ENCODE measurements at places on chromosomes 2 and 18.
A peak's percentile ranks its signal among the peaks of the same experiment; 100 is the strongest.

DNA sequence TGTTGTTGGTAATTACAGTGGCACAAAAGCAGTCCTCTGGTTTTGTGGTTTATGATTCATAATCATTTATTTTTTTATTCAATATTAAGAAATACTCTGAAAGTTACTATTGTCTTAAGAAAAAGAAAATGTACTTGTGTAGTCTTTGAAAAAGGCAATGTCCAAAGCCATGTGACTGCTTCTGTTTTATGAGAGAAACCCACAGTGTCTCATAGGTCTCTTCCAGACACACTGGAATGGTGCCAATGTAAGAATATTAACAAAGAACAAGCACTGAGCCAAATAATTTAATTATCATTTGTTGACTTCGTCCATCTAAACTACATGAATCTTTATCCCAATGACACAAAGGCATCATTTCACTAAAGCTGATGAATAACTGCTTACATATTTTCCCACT, 62.5 kb downstream of the RPRM start:
- no peak for DNase-seq

DNA sequence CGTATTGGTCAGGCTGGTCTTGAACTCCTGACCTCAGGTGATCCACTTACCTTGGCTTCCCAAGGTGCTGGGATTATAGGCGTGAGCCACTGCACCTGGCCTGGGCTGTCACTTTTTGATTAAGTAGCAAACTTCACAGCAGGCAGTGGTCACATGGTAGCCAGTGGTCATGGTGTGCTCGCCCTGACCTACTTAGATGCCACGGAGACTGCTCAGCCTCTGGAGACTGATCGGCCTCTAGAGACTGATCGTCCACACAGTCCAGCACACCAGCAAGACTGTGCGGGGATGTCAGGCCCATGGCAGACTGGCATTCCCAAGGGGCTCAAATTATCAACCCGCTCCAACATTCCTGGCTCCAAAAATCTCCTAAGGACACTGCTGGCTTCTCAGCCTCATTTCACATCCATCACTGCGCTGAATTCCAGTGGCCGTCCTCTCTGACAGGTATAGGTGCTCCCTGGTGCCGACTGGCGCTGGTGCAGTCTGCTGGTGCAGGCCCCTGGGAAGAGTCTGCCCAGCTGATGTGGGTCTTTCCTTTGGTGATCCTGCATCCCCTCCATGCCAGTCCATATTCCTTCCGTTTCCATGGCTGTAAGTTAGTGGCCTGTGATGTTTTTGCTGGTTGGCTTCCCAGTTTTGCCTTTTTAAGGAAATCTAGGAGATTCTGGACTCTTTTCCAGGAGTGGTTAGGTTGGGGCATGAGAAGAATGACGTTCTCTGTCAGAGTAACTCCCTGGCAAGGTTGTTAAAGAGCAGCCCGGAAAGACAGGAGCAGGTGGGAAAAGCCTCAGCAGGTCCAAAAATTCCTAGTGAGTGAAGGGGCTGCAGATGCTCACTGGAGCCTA, 374.5 kb upstream of the HS6ST1 start:
- no peak for DNase-seq

GRCh38 chr2:82158150-82158549, 1853.6 kb upstream of the LRRTM1 start:
- DNase-seq = no peak

- DNase-seq = no peak
These were observed 134.7 kb downstream of the EML6 start for GRCh38 chr2:54858021-54858681.

GRCh38 chr2:6576302-6576701, 289.4 kb downstream of the CMPK2 start:
- DNase-seq = no peak

DNA sequence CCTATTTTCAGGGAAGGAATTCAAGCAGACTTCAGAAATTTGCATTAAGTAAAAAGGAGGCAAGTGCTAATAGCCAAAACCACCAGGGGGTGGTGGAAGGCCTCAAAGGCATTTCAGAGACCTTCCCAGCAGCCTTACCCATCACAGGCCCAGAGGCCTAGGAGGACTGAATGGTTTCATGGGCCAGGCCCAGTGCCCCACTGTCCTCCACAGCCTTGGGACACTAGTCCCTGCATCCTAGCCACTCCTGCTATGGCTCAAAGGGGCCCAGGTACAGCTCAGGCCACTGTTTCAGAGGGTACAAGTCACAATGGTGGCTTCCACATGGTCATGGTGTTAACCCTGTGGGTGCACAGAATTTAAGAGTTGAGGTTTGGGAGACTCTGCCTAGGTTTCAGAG, 58.6 kb upstream of the CHAC2 start:
- DNase-seq = no peak

GRCh38 chr2:74843899-74844298, 10.0 kb downstream of the HK2 start:
- DNase-seq = no peak

DNA sequence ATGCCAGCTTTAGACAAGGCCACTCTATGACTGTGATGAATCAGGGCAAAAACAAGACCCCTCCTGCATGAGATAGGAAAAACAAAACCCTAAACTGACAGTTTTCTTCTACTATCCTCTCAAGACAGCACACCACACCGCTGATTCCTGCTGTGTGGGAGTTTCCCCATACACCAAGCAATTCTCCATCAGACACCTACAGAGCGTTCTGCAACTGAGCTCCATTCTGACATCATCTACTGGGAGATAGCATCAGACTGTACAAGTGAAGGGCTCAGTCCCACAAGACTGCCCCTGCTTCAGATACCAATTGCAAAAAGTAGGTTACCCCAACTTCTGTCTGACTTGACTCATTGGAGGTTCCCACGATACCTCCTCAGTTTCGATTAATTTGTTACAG, 130.6 kb downstream of the TSN start:
- DNase-seq = no peak

GRCh38 chr2:206115026-206115578, 29.1 kb upstream of the INO80D start:
- DNase-seq = no peak

DNA sequence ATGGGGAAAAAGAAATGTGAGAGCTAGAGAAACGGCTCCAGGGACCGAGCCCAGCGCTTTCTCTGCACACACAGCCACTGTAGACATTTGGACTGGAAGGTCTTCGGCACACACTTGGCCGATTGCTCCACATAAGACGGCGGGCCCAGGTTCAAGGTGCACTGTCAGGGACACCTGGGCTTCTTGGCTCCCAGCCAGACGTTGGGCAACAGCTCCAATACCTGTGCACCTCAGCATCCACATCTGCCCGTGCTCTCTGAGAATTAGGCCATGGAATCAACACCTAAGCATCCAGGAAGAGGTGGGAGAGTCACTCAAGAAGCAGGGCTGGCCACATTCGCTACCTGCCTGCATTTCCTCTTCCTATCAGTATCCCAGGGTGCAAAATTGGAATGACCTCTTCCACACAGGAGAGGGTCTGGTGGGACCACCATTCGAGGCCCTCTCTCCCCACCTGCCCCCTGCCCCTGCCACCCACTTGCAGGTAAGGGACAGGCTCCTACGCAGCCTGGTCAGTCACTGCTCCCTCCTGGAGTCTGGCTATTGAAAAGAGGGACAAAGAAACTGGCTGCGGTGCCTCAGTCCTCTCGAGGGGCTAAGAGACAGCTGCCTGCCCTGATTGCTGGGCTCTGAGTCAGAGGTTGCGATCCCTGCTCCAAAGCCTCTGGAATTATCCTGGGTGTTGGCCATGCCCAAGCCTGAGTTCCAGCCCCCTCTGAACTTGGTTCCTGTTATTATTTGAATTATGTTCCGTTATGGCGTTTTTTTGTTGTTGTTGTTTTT, 40.1 kb upstream of the TAF1B start:
- DNase-seq = no peak

DNA sequence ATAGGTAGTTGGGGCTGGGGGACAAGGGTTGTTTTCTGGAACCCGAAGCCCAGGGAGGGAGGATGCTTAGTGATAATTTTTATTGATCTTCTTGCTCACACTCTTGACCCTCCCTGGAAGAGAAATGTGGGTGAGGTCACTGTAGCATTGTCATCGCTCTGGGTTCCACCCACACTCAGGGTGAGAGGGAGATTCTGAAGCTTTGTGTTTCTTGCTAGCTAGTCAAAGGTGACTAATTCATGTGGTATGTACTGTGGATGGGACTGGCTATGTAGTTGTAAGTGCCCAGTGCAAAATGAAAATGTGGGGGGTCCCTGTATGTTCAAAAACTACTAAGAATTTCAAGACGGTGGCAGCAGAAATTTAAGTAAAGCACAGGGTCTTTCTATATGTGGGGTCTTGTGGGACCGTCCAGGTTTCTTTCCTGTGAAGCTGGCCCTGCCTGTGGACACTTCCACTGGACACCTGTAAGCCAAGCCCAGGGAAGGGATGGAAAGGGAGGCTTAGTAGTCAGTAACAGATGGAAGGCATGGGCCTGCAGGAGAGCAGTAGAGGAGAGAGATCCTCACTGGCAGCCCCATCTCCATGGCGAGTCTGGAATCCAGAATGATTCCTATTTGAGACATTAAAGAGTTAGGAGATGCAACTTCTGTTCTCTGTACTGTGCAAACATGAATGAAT, 35.0 kb downstream of the TSN start:
- peak; percentile 72 for DNase-seq

- DNase-seq = no peak
These were observed 237.0 kb downstream of the HDAC4 start for GRCh38 chr2:239163688-239164334.

DNA sequence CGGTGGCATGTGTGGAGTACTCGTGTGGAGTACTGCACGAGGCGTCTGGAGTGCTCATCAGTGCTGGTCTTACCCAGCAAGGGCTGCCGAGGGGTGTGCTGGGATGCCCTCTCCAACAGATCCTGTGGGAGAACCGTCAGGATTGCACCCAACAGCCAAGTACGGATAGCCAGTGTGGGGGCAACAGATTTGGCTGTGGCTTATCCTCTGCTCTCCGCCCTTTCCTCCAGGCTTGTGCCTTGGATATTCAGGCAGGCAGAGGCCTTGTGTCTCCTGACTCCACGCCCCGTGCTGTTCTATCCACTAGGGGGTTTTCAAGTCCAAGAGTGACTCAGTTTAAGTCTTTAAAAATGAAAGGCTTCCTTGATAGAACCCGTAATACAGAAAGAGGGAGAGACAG, 321.0 kb upstream of the HS6ST1 start:
- no peak for DNase-seq

- no peak for DNase-seq
These were observed 244.7 kb downstream of the WDPCP start for GRCh38 chr2:63343397-63344109.

DNA sequence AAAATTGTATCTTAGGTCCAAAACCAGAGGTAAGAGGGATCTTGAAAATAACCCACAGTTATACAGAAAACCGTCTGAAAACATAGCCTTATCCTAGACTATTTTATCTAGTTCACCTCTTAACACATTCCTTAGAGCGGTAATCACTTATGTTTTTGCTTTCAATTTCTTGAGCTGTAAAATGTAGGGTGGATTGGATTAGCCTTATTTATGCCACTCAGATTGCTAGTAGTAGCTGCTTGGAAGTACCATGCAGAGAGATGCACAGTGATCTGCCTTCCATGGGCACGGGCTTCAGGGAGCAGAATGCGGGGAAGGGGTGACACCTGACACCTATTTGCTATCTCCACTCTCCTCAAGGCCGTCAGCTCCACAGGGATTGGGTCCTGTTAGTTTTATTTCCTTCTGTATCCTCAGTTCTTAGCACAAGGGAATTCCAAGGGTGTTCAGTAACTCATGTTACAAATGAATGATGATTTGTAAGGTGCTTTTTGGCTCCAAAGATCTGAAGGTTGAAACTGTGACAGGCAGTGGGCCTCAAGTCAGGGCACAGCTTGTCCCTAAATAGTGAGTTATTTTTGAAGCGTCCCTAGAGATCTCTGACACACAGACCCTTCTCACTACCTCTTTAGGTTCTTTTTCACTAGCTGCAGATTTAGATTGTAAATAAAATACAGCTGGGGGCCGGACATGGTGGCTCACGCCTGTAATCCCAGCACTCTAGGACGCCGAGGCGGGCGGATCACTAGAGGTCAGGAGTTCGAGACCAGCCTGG, 64.0 kb upstream of the PMAIP1 start:
- no peak for DNase-seq

- peak; percentile 68 for DNase-seq
These were observed 56.5 kb upstream of the CREB1 start for GRCh38 chr2:207473049-207473930.

GRCh38 chr2:225182126-225182525, 139.9 kb upstream of the DOCK10 start:
- no peak for DNase-seq

- no peak for DNase-seq
These were observed 35.1 kb downstream of the NPAS2 start for GRCh38 chr2:100855084-100855483.

DNA sequence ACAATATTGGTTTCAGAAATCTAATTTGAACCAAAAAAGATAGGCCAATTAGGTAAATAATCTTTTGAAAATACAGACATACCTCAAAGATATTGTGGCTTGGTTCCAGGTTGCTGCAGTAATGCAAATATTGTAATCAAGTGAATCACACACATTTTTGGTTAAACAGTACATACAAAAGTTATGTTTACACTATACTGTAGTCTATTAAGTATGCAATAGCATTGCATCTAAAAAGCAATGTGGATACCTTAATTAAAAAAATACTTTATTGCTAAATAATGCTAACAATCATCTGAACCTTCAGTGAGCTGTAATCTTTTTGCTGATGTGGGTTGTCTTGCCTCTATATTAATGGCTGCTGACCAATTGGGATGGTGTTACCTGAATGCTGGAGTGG, 67.3 kb downstream of the KYNU start:
- DNase-seq = no peak

GRCh38 chr2:67050622-67051021, 346.5 kb upstream of the ETAA1 start:
- no peak for DNase-seq

Data from AG09309 (cell line).